ENCODE measurements at places on chromosomes 4 and X.
A peak's percentile ranks its signal among the peaks of the same experiment; 100 is the strongest.

DNA sequence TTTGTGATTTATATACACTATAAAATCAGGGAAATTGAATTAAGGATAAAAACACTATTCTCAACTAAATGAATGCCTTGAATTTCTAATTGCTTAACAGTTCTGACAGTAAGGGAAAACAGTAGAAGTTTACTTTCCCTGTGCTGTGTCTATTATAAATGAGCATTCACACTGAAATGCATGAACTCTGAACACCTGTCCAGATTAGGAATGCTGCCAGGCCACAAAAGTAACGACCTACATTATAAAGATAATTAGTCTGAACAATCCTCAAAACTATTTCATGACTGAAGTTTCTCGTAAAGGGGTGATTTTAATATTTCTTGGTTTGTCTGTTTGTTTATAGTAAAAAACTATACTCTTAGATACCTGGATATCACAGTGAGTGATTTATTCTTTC is 2.0 kb downstream of the NDST3 start:
- DNase-seq = no peak

- DNase-seq = no peak
Observed at GRCh38 chr4:102308032-102308799, 37.1 kb downstream of the SLC39A8 start.

DNA sequence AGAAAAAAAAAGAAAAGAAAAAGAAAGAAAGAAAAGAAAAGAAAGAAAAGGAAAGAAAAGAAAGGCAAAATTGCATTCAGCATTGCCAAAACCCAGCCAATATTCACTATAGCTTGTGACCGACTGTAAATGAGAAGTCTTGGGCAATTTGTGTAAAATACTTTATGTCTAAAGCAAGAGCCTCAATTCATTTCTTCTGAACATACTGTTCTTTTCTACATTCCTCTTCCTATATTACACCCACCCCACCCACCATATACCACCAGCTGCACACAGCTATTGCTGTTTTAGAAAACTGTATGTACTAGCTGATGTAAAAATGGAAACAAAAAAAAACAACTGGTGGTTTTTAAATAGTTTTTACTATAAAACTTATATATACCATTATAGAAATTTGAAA is 156.9 kb upstream of the TTC29 start:
- DNase-seq = no peak

GRCh38 chr4:184016759-184017668 is 111.9 kb downstream of the STOX2 start:
- no peak for DNase-seq

- no peak for DNase-seq
Observed at GRCh38 chr4:139011225-139011950, 4.2 kb upstream of the NOCT start.

DNA sequence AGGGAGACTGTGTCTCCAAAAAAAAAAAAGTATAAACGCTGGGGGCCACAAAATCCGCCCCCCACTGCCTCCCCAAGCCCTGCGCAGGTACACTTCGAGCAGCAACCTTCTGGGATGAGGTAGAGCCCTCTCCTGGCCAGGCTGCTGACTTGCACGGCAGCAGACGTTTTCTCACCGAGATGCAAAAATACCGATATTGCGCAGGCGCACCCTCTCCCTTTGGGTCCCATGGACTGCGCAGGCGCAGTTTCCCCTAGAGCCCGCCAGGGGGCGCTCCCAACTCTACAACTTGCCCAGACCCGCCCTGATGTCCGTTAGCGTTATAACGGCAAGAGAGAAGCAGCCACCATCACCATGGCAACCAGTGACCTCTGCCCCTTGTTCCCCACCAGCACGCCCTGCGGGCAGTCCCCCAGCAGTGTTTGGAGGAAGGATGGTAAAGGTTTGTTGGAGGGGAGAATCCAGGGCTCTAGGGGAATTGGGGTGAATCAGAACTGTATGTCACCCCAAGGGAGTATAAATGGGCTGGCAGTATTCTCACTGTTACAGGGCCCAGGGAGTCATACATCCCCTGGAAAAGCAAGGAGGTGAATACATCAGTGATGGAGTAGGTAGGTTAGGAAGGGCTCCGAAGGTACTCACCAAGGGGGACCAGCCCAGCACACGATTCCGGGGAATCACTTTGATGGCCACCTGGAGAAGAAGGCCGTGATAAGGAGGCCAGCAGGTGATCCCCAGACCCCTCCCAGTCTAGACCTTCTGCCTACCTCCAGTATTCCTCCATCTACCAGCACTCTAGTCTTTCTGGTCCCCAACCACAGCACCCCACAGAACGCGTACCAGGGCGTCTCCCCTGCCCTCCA is 1.5 kb downstream of the PIM2 start:
- peak; percentile 70 for DNase-seq

- no peak for DNase-seq
Observed at GRCh38 chr4:96519291-96519690, 679.4 kb downstream of the PDHA2 start.

GRCh38 chrX:153723351-153724251 is 586 bp downstream of the BCAP31 start:
- no peak for DNase-seq

GRCh38 chr4:130703211-130703935 is 1607.4 kb downstream of the C4orf33 start:
- DNase-seq = no peak

GRCh38 chr4:178808106-178808505 is 1365.9 kb upstream of the AGA start:
- no peak for DNase-seq

DNA sequence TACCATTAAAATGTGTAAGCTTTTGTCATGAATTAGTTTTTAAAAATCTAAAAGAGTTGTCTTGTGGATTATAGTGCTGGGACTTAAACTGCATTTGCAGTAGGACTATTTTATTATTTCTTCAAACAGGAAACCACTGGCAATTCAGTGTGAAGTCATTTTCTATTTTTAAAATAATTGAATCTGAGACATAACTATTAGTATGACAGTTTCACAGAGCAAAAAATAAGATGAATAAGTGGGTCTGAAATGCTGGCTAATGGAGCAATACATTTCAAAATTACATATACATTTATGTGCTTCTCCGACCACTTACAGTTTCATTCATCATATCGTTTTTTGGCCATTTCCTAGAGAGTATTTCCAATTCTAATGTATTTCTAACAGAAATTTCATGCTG is 75.3 kb upstream of the RAPGEF2 start:
- DNase-seq = no peak

GRCh38 chrX:20529711-20530110 is 263.0 kb upstream of the RPS6KA3 start:
- DNase-seq = no peak

DNA sequence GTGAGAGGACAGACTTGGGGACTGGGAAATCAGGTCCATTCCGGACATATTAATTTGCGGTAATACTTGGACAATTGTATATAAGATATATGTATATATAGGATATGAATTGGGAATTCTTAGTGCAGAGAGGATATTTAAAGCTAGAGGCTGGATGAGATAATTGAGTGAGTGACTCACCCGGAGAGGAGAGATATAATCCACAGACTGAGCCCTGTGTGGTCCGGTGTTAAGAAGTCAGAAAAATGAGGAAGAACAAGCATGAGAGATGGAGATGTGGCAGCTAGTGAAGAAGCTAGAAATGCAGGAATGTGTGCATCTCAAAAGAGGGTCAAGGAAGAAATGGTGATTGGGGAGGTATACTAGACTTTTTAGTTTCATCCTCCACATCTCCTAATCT is 336.2 kb downstream of the SLC7A11 start:
- DNase-seq = no peak

Measured in stimulated activated CD4-positive, alpha-beta T cell treated with anti-CD3 and anti-CD28 coated beads, TNF-alpha, amount 100 ng/mL, for 48 hours (primary cell).